Fibroblast of the aortic adventitia (primary cell): ENCODE measurements at places on chromosomes 11 and 22.

GRCh38 chr11:72985645-72986044 is 156.5 kb downstream of the FCHSD2 start:
- no peak for DNase-seq

DNA sequence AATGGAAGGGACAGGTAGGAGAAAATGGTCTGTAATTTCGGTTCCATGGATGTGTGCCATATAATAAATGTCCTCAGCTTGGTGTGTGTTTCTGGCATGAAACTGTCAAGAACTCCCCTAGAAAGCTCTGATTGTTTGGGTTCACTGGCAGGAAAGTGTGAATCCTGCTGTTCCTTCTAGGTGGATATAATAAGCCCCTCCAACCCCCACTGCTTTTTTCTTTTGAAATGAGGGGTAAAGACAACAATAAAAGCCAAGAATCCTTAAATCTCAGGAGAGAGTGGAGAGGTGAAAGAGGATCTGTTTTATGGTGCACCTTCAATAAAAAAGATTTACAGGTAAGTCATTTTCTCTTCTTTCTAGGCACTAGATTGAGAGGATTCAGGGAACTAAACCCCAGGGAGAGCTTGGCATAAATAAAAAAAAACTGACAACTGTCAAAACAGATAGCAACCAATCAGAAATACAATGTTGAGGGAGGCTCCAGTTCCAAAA is 74.9 kb downstream of the CACNG2 start:
- DNase-seq = no peak

DNA sequence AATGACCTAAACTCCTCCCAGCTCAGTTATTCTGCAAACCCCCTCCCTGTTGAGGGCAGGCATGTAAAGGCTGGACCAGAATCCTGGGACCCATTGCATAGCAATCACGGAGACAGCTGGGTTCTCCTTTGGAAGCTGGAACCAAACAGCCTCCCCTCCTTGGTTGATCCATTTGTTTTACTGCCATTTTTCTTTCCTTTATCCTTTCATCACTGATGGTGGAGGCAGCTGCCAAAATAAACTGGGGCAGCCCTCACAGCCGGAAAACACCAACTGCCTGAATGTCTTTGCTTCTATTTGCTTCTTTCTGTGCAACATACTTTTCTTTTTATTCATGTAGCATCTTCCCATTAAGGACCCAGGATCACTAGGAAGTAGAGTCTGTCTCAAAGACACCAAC is 150.0 kb upstream of the SYT13 start:
- DNase-seq = no peak

DNA sequence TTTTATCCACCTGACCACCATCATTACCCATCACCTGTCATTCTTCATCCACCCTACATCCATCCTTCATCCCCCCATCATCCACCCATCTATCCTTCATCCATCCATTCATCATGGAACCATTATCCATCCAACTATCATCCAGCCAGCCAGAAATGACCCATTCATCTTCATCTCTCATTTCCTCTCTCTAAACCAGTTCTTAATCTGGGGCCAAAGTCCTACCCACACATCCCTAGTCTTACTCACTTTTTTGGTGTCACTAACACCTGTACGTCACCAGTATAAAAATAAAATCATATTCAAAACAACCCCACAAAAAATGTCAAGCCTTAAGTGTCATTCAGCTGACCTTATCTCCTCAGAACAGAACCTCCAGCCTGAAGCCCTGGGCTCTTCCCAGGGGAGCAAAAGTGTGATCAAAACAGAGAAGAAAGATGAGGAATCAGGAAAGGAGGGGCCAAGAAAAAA is 12.3 kb downstream of the SPI1 start:
- no peak for DNase-seq

GRCh38 chr11:12806113-12806512 is 131.9 kb downstream of the TEAD1 start:
- DNase-seq = no peak

DNA sequence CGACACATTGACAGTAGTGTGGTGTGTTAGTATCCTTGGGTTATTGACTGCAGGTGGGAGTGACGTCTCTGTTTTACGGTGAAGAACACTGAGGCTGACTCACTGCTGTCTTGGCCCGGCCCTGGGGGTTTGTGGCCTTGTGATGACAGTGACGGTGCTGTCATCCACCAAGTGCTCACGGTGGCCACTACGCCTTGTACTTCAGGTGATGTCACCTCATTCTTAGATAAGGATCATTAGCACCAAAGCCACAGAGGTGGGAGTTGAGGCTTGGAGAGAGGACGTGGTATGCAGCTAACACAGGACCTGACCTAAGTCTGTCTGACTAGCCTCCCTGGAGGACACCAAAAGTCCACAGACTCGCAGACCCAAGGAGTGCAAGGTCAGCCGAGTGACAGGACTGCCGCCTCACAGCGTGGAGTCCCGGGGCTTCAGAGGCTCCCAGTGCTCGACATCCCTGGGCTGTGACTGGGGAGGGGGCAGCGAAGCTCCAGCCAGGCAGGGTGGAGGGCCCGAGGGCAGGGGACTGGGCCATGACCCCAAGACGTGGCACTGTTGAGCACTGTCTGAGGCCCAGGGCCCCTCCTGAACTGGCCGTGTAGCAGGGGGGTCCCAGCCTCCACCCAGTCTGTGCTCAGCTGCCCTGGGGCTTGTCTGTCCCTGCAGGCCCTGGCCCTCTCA is 56.5 kb downstream of the NAT10 start:
- no peak for DNase-seq

- DNase-seq = no peak
Observed at GRCh38 chr22:23264610-23265367, 84.5 kb downstream of the BCR start.

GRCh38 chr11:58933661-58934060 is 5.6 kb upstream of the GLYATL1 start:
- no peak for DNase-seq

GRCh38 chr22:17647991-17648390 is 9.4 kb downstream of the BCL2L13 start:
- no peak for DNase-seq

- DNase-seq = peak; percentile 88
Observed at GRCh38 chr11:61688365-61689163, 8.4 kb downstream of the DAGLA start.

DNA sequence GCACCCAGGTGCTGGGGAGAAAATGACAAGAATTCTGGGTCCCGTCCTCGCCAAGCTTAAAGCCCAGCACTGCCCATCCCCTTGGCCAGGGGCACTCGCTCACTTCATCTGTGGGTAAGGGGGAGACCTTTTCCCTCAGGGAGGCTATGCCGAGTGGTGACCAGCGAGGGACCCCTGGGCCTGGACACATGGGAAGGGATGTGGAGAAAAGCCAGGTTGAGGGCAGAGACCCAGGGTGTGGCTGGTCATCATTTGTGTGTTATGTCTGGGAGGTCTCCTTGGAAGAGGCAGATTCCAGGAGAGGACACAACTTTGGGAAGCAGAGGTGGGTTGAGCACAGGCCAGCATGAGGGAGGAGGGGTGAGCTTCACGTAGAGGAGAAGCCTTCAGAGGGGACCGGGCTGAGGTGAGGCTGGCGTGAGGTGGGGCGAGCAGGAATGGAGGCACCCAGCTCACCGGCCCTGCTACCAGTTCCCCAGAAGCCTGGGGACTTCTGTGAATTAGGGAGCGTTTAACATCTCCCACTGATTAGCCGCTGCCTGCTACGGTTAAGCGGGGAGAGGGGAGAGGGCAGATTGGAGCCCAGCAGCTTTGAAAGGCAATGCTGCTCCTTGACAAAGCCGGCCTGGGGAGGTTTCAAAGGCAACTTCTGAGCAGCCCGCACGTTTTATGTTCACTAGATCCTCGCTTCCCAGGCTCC is 25.8 kb upstream of the NECTIN1 start:
- no peak for DNase-seq

GRCh38 chr11:65058419-65059054 is at the start of gene NAALADL1:
Gene NAALADL1, minus strand, starts transcription at chr11:65058553. Its CDS starts 32 bp downstream, at chr11:65058521.
- no peak for DNase-seq

DNA sequence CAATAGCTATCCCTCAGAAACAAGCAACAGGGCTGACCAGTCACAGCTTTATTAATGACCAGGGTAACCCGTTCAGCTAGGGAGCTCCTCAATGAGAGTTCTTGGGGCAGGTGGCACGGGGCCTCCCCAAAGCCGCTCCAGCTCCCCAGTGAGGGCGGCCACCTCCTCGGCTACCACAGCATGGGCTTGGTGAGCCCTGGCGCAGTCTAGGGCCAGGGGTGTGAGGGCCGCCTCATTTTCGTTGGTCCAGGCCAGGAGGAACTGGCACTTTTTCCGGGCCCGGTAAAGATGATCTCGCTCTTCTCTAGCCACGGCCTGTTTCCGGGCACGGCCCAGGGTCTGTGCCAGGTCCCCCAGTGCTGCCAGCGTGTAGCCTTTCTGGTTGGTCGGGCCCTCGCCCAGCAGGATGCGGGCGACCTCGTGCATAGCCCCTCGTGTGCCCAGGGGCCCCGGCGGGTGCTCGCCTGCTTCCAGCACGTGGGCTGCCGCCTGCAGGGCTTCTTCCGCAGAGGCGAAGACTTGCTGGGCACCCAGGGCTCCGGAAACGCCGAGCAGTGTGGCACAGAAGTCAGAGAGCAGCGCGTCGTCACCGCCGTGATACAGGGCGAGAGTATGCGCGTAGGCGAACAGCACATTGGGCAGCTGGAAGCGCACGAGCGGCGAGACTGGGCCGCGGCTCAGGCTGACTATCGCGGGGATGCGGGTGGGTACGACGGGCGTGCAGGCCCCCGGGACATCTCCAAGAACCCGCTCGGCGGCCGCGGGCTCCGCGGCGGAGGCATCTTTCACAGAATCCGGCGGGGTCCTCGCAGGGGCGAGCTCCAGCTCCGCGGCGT is 913 bp downstream of the ZNHIT2 start:
- DNase-seq = peak; percentile 41

GRCh38 chr11:78061088-78061920 is 2.4 kb upstream of the THRSP start:
- DNase-seq = no peak

GRCh38 chr11:3178349-3178748 is 13.2 kb upstream of the OSBPL5 start:
- peak; percentile 33 for DNase-seq

GRCh38 chr11:124207102-124207792 is 24.1 kb downstream of the OR10D3 start:
- no peak for DNase-seq

GRCh38 chr11:83572581-83573496 is 286.7 kb upstream of the CCDC90B start:
- DNase-seq = peak; percentile 69

- peak; percentile 67 for DNase-seq
Observed at GRCh38 chr11:85076535-85077330, 550.4 kb downstream of the DLG2 start.

DNA sequence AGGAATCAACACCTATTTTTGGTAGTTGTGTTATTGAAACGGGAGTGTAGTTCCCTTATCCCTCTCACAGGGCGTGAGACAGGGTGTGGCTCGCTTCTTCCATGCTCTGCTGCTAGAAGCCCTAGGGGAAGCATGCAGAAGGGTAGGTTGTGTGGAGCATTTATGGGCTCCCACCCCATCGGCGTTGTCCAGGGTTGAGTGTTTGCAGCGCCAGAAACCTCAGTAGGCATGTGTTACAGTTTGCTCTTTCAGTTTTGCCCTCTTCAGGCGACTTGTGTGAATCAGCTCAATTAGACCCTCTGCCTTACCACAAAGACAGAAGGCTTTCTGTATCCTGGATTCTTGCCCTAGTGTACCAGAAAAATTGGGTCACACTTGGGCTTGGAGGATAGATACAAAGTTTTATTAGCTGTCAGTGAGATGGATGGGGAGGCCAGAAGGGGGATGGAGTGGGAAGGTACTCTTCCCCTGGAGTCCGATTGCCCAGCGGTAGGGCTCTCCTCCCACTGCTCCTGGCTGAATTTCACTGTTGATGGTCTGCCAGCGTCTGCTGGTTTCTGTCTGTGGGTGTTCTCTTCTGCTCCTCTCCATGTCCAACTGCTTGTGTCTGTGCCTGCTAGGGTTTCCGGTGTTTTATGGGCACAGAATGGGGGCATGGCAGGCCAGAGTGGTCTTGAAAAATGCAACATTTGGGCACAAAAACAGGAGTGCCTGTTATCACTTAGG is 358.3 kb upstream of the CTSC start:
- no peak for DNase-seq

GRCh38 chr11:97354026-97354425 is 964.2 kb downstream of the JRKL start:
- DNase-seq = no peak

DNA sequence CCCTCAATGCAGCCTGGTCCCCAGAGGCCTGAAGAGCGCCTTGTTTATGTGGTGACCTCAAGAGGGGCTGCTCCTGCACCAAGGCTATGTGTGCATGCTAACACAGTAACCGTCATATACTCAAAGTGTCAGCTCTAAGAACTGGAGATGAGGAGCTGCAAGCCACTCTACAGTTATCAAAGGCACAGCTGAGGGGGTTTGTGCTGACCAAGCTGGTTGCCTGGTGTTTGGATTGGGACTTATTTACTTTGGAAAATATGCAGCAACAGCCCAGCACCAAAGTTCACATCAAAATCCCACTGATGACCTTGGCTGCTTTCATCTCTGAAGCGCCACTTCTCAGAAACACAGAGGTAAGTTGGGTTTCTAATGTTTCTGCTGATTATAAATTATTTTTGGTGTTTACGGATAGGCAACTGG is at the start of gene SERPIND1:
TSS of gene SERPIND1 (plus strand) at position 321 of the 420 bp plus-strand sequence. CDS start 5,200 bp downstream, outside the sequence.
- DNase-seq = no peak

GRCh38 chr22:50523806-50524675 is 1.4 kb downstream of the SCO2 start:
- DNase-seq = no peak

DNA sequence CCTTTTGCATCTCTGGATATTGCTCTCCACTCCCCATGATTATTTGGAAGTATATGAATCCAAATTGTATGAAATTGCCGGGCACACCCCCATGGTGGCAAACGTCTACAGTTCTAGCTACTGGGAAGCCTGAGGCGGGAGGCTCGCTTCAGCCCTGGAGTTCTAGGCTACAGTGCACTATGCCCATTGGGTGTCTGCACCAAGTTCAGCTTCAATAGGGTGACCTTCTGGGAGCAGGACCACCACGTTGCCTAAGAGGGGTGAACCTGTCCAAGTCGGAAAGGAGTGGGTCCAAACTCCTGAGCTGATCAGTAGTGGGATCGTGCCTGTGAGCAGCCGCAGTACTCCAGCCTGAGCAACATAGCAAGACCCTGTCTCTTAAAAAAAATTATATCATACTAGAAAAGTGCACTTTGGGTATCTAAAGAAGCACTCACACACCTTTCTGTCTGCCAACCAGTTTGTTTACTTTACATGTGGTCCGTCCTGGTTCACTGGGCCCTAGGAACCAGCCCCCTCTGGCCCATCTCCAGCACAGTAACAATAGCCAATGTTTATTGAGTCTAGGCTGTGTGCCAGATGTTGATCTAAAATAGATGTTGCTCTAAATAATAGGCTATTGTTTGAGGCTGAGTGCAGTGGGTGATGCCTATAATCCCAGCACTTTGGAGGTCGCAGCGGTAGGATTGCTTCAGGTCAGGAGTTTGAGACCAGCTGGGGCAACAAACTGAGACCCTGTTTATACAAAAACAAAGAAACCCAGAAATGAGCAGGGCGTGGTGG is 16.4 kb upstream of the KAT5 start:
- DNase-seq = peak; percentile 32

DNA sequence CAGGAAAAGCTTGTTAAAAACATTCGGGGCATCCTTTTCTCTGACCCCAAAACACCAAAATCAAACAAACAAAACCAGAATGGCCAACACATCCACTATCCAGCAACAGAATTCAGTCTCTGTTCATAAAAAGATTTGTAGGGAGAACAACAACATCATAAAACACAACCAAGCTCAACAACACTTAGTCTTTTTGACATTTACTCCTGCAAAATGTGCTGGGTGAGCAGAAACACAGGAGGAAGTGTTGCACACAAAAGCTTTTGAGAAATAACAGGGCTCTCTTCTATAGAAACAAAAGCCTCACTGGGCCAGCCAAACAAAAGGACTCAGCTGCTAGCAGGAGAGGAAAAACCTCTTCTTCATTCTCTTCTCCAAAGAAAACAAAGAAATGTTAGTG is 736.0 kb upstream of the CCDC90B start:
- DNase-seq = no peak
